T-helper 2 cell (primary cell): ENCODE measurements at places on chromosomes 12 and 14.

DNA sequence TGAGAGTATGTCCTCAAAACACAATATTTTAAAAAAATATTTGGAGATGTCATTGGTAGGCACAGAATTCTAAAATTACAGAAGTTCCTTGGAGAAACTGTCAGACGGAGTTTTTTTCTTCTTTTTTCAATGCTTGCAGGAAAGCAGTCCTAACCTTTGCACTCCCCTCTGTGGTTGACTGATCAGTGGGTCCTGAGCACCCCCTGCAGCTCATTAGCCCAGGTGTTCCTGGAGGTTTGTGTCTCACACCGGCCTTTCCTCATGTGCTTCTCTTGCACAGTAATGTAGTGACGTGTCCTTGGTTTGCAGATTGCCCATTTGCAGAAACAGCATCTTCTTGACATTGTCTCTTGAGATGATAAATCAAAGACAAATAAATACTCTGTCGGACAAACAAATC is 513.0 kb downstream of the TMEM121 start:
- DNase-seq = peak; percentile 28

GRCh38 chr14:79833781-79834180 is 377.5 kb downstream of the DIO2 start:
- no peak for DNase-seq

GRCh38 chr12:75196408-75196807 is 13.2 kb downstream of the KCNC2 start:
- DNase-seq = no peak

DNA sequence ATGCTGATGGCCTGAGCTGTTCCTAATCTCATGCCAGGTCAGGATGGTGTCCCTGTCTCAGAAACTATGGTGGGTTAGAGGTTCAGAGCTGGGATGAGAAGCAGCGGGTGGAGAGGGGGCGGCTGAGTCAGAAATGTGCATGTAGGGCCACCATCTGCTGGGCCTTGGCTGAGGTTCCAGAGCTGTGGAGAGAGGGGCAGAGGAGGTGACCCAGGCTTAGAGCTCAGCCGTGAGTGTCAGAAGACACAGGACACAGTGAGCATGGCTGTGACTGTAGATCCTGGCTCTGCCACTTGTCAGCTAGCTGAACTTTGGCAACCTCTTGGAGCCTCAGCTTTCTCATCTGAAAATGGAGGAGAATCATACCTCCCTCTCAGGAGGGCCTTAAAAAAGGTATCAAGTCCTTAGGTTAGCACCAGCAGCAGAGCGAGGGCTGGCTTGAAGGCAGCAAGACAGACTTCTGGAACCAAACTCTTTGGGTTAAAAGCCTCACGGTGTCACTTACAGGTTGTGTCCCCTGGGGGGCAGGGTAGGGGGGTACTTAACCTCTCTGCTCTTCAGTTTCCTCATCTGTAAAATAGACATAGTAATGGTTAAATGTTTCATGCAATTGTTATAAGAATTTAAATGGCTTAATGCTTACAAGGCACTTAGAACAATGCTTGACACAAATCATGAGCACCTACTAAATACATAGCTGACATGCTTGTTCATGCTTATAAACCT is 34.8 kb downstream of the TMEM229B start:
- no peak for DNase-seq

GRCh38 chr14:80364274-80364673 is 153.0 kb upstream of the DIO2 start:
- no peak for DNase-seq

- peak; percentile 49 for DNase-seq
Observed at GRCh38 chr12:14995583-14996425, 23.0 kb downstream of the PDE6H start.

DNA sequence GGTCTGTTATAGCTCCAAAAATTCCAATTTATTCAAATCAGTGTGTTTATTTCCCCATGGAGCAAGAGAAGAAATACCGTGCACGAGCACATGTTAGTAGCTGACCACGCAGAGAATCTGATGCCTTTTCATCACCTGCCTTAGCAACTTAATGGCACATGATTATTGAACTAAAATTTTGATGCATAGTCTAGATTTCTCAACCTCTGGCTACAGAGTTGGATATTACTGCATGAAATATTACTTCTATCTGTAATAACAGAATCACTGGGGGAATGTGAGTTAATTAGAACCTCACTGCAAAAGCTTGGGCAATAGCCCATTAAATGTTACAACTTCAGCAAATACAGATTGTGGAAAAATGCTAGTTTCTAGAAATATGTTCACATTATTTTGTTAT is 335.8 kb downstream of the FLRT2 start:
- no peak for DNase-seq

GRCh38 chr14:67440513-67440912 is 28.5 kb upstream of the PLEK2 start:
- DNase-seq = no peak

DNA sequence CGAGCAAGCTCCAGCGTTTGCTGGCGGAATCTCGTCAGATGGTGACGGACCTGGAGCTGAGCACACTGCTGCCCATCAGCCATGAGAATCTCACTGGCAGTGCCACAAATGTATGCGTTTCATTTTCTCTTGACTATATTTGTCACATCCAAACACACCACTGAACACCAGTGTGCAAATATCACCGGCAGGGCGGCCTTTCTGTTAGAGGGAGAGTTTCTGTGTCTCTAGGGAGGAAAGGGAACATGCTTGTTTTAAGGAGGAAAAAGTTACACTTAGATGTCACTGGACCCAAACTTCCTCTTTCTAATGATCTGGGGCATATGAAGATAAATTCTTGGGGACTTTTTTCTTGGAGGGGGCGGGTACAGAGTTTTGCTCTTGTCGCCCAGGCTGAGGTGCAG is 21.9 kb upstream of the HIP1R start:
- DNase-seq = no peak
